ENCODE measurements at places on chromosomes 12 and 14. TPM values are rescaled to one million over a fixed set of nuclear protein-coding genes. Genes with fewer than 3 reads are reported as not detected.

SLC35F4 gene
- not detected for total RNA-seq

SSTR1 gene
- not detected for total RNA-seq

C12orf54 gene
- not detected for total RNA-seq

TMEM132D gene
- not detected for total RNA-seq

PIWIL1 gene
- total RNA-seq, result not detected

KIF5A gene
- total RNA-seq, result 2.1 TPM

CLEC14A gene
- not detected for total RNA-seq

- no peak for DNase-seq
Observed at GRCh38 chr14:67413806-67414769, 2.1 kb upstream of the PLEK2 start.

DNA sequence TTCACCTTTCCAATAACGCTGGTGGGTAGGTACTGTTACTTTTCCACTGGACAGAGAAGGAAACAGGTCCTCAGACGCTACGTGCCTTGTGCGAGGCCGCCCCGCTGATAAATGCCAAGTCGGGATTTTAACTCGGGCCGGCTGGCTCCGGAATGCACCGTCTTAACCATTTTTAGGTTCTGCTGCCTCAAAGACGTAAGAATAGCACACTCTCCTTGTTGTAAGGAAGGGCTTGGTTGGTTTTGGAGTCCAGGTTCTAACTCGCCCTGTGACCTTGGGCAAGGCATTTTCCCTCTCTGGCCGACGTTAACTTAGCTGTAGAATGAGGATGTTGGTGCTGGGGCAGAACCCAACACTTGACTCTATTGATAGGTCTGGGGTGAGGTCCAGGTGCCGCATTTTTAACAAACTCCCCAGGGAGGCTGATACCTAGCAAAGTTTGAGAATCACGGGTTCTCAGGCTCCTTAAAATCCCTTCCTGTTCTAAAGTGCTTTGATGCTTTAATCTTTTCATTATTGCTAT is 814 bp downstream of the ANKRD13A start:
- no peak for DNase-seq

DNA sequence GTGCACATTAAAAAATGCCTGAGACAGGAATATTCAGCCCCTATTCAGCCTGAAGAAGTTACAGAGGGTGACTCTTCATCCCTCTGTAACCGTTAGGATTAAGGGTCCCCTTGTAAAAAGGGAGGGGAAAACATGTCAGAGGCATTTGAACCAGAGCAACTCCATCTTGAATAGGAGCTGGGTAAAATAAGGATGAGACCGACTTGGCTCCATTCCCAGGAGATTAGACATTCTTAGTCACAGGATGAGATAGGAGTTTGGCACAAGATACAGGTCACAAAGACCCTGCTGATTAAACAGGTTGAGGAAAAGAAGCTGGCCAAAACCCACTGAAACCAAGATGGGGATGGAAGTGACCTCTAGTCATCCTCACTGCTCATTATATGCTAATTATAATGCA is 19.9 kb upstream of the MDM1 start:
- no peak for DNase-seq

GRCh38 chr14:98953551-98954348 is 318.2 kb downstream of the BCL11B start:
- no peak for DNase-seq

GRCh38 chr12:102955926-102956737 is 1.3 kb upstream of the ASCL1 start:
- DNase-seq, result no peak

- peak; percentile 52 for DNase-seq
Observed at GRCh38 chr14:94175011-94175745, 1.1 kb downstream of the PPP4R4 start.

DNA sequence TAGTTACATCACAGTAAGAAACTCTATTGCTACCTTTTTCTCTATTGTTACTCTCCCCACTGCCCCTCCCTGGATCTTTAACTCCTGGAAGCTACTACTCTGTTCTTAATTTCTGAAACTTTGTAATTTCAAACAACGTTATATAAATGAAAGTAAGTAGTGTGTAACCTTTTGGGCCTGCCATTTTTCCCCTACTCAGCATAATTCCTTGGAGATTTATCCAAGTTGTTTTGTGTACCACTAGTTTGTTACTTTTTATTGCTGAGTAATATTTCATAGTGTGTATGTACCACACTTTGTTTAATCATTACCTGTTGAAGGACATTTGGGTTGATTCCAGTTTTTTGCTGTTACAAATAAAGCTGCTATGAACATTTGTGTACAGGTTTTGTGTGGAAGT is 37.9 kb downstream of the ASCL1 start:
- DNase-seq, result no peak

DNA sequence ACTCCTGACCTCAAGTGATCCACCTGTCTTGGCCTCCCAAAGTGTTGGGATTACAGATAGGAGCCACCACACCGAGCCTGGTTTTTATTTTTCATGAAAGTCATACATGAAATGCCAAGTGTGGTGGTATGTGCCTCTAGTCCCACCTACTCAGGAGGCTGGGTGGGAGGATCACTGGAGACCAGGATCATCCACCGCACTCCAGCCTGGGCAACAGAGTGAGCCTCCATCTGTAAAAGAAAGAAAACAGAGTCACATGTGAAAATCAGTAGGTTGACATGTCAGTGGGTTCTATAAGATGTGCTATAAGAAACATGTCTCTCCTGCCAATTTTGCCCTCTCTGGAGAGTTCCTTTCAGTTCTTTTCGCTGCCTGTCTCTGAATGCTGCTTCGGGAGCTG is 28.2 kb downstream of the ANKRD9 start:
- no peak for DNase-seq

DNA sequence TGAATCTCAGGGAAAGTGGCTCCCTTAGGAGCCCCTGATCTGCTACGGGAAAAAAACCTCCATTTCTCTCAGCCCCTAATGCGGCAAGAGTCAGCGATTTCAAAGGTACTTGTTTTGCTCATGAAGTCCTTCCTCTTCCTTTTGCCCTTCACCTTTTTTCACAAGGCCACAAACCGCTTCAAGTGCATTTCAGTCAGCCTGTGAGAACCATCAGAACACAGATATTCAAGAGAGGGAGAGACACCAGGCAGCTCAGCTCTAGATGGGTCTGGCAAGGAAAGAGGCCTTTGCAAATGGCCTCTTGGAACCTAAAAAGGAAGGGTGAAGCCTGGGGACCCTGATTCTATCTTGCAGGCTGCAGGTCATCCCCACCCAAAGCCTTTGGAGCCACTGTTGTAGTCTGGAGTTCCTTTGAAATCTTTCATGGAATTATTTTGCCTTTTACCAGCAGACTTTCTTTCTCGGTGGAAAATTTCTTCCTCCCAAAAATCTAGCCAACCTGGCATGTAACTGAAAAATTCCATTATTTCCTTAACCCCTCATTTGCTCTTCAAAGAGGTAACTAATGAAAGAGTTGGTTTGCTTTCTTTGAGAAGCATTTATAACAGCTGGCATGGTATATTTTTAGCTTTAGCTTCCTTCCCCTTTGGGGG is 145.0 kb downstream of the SAMD4A start:
- DNase-seq, result no peak

DNA sequence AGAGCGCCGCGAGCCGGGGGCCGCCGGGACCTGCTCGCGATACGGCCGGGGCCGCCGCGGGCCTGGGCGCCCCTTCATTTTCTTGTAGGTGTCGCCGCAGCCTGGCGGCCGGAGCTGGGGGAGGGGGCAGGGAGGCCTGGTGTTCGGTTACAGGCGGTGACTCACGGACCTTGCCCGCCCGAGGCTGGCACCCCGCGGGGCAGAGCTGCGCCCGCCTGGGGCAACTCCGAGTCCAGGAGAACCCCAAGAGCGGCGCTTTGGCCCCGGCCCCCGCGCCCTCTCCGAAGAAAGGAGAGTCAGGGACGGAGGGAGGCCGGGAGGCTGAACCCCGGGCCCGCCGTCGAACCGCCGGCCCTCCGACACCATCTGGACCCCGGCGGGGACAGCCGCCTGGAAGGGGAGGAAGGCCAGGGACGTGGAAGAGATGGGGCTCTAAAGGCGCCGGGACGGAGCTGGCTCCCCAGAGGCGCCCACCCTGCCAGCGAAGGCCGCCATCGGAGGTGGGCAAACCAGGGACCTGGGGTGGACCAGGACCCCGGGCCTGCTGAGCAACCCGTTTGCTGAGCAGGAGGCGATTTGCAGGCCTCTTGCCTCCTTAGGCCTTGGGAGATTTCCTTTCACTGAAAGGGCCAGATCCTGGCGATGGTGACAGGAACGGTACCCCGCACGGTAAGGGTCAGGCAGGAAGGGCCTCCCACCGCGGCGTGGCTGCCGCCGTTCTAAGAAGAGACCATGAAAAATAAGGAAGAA is 843 bp upstream of the NUAK1 start:
- no peak for DNase-seq

DNA sequence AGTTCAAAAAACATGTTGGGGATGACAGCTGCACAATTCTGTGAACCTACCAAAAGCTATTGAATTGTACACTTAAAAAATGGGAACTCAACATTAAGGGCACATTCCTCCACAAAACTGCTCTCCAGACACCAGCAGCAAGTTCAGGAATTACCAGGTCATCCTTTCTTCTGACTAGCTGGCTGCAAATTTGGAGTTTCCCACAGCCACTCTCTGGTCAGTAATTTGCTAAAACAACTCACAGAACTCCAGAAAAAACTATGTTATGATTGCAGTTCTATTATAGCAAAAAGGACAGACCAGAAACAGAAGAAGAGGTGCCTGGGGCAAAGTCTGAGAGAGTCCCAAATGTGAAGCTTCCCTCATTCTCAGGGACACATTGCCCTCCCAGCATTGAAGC is 20.1 kb upstream of the PLEKHD1 start:
- DNase-seq, result no peak

GRCh38 chr12:56836800-56837663 is 73.9 kb downstream of the HSD17B6 start:
- peak; percentile 12 for DNase-seq

DNA sequence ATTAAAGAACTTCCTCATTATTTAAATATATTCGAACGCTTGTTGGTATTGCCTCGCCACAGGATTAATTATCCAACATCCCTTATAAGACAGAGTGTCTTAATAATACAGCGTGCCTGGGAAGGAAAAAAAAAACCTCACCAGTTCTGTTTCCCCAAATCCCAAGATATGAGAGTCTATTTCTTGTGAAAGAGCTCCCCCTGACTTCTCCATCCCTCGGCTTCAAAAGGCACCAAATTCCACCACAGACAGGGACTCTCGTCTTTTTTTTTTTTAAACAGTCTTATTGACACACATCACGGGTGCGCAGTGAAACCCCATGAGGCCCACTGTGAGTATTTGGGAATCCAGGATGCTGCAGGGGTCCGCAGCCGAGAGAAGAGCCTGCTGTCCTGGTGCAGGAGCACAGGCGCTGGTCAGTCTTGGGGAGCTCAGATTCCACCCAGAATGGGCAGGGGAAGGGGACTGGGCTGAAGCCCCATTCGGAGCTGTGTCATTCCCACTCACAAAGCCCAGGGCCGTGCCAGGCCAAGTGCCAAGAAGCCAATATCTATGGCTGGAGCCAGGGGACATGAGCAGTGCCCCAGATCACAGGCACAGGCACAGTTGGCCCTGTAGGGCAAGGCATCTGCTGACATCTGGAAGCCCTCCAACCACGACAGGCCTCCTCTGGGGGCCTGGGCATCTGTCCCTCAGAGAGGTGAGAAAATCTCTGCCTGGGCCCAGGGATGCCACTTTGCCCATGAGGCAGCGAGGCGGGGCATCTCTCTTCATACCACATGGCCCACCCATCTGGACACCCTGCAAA is 71.9 kb downstream of the BCL11B start:
- DNase-seq, result no peak

DNA sequence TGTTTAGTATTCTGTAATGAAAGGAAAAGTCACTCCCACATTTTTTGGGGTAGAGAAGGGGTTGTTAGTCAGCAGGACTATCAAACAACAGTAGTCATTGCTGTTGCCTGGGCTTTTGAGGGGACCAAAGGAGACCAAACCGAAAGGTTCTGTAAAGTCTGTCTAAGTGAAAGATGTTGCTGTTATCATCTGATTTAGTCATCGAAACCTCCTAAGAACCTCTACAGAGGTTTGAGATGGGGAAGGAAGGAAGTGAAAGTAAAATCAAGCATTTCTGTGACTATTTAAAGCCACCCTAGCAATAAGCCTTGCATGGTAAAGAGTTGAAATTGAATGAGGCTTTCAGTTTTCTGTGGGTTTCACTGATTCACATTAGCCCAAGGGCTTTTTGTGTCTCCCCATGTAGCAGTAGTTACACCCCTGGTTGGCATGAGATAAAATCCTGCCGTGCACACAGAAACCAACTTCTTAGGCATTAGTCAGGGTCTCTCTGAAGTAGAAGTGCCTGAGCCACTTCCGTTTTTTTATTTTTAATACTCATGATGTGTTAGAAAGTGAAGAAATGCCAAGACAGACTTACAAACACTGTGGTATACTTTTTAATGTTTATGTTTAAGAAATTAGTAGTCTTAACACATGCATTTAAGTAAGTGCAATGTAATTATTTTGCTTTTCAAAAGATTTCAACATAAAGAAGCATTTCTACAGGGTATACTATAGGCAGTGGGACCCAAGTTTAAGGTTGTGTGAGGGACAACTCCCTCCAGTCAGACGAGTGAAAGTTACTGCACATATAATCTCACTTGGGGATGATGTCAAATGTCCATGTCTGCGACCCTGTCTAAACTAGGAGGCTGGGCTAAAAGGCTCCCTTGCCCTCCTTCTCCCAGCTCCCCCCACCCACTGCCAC is 50.4 kb downstream of the DYRK2 start:
- peak; percentile 45 for DNase-seq

DNA sequence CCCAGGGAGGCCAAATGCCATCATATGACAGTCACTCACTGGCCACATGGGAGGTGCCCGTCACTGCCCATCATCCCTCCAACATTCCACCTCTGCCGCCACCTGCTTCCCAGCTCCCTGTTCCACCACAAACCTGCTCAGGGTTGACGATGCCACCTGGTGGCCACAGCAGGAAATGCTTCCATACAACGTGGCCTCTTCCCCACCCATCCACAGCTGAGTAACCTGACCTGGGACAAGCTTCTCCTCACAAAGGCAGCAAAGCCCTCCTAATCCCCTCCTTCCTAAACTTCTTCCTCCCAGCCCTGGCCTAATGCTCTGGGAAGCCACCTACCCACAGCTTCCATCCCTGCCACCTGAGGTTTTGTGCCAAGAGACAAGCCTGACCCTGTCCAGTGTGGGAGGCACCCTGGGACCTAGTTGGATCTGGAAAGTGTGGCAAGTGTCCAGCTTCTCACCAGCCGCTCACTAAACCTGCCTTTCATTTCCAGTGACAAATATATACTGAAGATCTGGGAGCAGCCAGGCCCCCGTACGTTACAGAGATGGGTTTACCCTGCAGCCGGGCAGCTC is 4.3 kb downstream of the DEGS2 start:
- DNase-seq, result no peak

GRCh38 chr12:24754690-24755638 is 193.9 kb downstream of the BCAT1 start:
- DNase-seq, result no peak

- DNase-seq, result no peak
Observed at GRCh38 chr12:108666401-108666881, 32.7 kb upstream of the SELPLG start.

Measured in CD8-positive, alpha-beta memory T cell (primary cell).